ENCODE measurements at places on chromosomes 5 and 9.

DNA sequence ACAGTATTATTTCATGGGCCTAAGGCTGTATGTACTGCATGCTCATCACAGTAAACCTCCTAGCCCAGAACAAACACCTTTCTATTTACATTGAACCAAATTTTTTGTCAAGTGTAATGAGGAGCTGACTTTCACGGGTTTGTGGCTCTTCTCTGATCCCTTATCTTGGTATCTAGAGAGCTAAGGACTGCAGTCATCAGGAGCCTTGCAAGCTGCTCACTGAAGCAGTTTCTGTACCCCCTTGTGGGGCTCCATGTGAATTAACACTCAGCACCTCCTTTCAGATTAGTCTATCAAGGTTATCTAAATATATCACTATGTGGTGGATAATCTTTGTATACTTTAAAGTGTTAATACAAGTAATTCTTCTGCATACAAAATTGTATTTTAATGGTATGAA lies 108.2 kb downstream of the AUH start:
- peak; percentile 4 for DNase-seq

- no peak for DNase-seq
Observed at GRCh38 chr9:101840694-101841188, 102.3 kb upstream of the GRIN3A start.

- DNase-seq = peak; percentile 26
Observed at GRCh38 chr5:115262011-115262320, 711 bp downstream of the PGGT1B start.

DNA sequence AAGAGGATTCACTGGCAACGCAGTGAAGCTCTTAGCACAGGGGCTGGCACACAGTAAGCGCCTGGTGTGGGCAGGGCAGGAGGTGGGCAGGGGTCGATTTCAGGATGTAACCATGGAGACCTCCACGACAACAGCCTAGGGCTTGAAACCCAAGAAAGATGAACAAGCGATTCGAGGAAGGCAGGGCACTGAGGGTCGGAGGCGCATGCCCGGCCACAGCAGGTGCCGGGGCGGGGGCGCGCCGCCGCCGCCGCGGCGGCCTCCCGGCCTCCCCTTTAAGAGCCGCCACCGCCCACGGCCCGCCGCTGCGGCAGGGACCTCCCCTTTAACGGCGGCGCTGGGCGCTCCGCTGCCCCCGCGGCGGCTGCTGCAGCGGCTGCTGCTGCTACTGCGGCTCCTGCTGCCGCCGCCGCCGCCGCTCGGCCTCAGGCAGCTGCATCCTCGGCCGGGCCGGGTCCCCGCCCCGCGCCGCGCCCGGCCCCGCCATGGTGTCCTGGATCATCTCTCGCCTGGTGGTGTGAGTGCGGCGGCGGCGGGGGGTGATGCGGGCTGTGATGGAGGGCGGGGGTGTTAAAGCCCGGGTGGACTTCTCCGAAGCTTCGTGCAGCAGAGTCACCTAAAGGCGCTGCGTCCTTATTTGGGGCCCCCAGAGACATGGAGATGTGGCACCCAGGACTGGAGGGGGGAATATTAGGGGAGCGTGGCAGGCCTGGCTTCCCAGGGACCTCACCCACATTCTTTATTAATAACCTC lies at the start of gene REEP2:
TSS of gene REEP2 (plus strand) at position 334 of the 753 bp plus-strand sequence. CDS start at position 486, 152 bp downstream.
- peak; percentile 74 for DNase-seq

DNA sequence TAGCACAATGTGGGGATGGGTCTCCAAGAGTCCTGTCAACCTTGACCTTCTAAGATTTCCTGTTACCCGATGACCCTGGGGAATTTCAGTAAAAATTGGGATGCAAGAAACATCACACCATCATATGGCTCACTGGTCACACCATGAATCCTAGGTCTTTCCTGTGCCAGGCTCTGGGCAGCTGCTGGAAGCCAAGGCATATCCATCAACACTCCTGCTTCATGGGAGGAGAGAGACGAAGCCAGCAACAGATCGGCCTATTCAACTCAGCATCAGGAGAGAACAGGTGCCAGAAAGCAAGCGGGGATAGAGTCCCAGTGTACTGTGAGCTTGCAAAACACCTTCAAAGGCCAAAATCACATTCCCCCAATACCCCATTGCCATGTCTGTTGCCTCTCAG lies 6.5 kb upstream of the NEK6 start:
- no peak for DNase-seq

- no peak for DNase-seq
Observed at GRCh38 chr9:103126494-103126893, 131.4 kb downstream of the CYLC2 start.

DNA sequence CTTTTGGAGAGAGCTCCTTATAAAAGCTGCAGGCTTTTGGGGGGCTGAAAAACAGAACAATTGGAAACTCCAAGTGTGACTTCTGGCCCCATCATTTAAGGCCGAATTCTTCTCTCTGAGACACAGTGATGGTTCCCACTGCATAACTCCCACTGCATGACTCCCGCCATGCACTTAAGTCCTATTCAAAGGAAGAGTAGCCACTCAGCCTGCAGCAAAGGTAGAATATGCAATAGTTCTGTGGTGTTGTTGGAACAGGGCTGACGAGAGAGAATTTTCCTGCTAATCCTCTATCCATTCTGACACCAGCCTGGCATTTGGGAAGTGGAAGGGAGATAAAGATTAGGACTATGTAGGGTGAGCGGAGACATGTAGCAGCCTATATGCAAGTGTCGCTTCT lies 185.6 kb upstream of the ZNF462 start:
- no peak for DNase-seq

GRCh38 chr9:113522858-113523257 lies 59.3 kb downstream of the RGS3 start:
- DNase-seq = no peak

DNA sequence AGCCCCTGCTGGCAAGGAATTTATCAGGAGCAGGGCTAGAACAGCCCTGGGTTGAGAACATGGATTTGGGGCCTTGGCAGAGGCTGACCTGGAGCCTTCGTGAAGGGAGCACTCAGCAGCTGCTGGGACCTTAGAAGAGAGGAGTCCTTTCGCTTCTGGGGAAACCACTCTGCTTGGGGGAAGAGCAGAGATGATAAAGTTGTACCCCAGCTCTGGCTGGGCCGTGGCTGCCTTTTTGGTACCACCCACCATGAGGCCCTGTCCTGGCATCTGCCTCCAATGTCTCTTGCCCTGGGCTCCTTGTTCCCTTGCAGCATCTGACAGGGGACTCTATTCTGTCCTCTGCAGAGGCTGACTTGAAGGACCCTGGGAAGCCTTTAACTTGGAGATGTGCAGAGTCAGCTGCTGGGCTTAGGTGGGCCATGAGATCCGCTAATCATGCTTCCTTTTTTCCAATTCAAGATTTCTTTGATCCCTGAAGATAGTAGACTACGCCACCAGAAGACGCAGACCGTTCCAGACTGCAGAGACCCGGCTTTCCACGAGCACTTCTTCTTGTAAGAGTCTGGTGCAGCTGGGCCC lies 20.2 kb downstream of the RGS3 start:
- no peak for DNase-seq

Data from SW480 (cell line).